CD4-positive, alpha-beta T cell treated with Interleukin-12 subunit alpha and Interleukin-12 subunit beta, for 1 hour (primary cell): ENCODE measurements at places on chromosomes 6 and 20.

- no peak for DNase-seq
Observed at GRCh38 chr6:151136141-151136755, 103.5 kb upstream of the AKAP12 start.

DNA sequence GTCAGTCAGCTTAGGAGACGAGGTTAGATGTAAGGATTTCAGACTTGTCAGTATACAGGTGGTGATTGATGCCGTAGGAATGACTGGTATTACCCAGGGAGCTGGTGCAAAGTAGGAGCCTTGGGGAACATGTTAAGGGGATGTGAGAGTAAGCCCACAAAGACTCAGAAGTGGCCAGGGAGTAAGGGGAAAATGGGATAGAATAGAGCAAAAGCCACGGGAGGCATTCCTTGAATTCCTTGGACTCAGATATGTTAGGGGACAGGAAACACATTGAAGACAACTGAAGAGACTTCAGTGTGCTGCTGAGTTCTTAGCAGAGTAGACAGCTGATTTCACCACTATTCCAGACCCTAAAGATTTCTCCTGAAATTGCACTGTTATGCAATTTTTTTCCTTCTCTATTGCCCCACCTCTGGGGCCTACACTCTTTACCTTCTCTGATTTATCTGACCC lies 1.2 kb upstream of the ACAT2 start:
- DNase-seq = no peak

GRCh38 chr20:328027-328974 lies 2.9 kb downstream of the SOX12 start:
- no peak for DNase-seq

GRCh38 chr20:21435576-21435975 lies 38.2 kb upstream of the NKX2-4 start:
- no peak for DNase-seq

DNA sequence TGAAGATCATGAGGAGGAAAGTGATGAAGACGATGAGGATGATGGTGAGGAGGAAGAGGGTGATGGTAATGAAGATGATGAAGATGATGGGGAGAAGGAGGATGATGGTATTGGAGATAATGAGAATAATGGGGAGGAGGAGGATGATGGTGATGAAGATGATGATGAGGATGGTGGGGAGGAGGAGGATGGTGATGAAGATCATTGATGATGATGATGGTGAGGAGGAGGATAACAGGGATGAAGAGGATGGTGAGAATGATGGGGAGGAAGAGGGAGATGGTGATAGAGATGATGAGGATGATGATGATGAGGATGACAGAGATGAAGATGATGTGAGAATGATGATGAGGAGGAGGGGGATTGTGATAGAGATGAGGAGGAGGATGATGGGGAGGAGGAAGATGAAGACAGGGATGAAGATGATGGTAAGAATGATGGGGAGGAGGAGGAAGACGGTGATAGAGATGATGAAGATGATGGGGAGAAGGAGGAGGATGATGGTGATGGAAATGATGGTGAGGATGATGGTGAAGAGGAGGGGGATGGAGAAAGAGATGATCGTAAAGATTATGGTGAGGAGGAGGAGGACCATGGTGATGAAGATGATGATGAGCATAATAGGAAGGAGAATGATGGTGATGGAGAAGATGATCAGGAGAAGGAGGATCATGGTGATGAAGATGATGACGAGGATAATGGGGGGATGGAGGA lies 273.7 kb downstream of the SMOC2 start:
- DNase-seq = no peak

DNA sequence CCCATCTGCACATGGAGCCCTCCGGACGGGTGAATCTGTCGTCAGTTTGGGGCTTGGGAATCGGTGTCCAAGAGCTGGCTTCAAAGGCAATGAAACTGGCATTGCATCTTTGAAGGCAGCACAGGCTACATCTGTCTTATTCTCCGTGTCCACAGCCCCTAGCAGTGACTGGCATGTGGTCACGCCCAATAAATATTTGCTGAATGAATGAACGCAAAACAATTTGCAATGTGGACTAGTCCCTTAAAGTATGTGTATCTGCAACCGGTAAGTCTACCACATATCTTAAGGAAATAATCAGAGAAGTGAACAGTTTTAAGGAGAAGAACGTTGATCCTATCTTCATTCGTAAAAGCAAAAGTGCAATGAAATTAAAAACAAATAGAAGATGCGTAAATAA lies 8.0 kb upstream of the PMEPA1 start:
- DNase-seq = no peak

- DNase-seq = no peak
Observed at GRCh38 chr20:21436205-21436604, 38.9 kb upstream of the NKX2-4 start.

GRCh38 chr6:23499549-23499948 lies 626.5 kb upstream of the NRSN1 start:
- no peak for DNase-seq

DNA sequence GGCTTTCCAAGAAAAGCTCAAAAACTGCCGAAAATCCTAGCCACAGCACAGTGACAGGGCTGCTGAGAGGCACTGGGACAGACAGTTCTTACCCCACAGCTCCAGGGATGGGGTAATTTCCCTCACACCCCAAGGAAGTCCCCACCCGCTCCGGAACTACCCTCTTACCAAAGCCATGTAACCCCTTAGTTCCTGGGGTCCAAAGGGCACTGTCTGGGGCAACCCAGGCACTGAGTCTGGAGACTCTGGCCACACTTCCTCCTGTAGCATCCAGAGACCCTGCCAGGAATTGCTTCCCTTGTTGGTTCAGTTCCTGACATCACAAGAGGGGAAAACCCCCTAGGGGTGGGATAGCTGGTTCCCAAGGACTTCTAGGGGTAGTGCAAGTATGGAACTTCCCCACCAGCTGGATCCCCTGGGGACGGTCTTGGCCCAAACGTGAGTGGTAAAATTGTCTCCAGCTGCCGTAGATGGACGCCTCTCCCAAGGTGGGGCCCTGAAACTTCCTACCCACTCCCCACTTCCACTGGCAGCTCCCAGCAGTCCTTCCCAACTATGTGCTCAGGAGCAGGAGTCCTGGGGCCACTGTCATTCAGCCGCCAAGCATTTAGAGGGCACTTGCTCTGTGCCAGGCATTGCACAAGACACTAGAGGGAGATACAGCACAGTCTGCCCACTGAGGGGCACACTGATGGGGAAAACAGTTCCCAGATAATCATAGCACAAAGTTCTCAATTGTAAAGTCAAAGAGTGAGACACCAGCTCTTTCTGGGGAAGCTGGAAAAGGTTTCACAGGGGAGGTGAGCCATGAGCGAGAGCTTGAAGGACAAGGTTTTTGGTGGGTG lies 17.2 kb upstream of the HCK start:
- DNase-seq = peak; percentile 14

GRCh38 chr20:26134606-26135005 lies 438.0 kb upstream of the ZNF337 start:
- no peak for DNase-seq
